ENCODE measurements at places on chromosomes 4 and X.

GRCh38 chrX:123728016-123728415 lies 4.8 kb downstream of the THOC2 start:
- DNase-seq = no peak

DNA sequence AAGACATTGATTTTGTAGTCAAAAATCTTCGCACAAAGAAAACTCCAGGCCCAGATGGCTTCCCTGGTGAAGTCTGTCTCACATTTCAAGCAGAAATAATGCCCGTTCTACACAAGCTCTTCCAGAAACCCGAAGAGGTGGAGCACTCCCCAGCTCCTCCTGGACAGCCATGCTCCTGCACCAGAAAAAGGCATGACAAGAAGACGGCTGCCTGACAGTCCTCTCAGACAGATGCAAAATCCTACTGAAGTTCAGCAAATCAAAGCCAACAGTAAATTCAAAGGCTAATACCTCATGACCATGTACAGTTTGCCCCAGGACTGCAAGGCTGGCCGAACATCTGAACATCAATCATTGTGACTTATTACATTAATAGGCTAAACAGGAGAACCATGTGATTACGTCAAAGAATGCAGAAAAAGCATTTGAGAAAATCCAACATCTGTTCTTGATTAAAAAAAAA lies 30.8 kb upstream of the MXD4 start:
- no peak for DNase-seq

DNA sequence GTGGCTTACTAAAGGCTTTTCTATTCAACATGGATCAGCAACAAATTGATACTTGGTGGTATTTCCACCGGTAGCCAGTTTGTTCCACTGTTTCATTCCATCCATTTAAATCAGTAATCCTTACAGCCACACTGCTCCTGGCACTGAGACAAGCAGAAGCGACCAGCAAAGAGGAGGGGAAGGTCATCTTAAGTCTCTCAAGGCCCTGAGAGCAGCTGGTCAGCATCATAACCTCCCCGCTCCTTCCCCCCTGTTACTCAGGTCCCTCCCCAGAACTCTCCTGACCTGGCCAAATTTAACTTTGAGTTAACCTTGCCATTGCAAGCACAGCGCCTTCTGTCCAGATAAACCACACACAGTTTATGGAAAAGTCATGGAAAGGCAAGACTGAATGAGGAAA lies 331.3 kb upstream of the KLF3 start:
- DNase-seq = no peak

- no peak for DNase-seq
Measured at GRCh38 chr4:156113138-156113765, 159.6 kb upstream of the CTSO start.

DNA sequence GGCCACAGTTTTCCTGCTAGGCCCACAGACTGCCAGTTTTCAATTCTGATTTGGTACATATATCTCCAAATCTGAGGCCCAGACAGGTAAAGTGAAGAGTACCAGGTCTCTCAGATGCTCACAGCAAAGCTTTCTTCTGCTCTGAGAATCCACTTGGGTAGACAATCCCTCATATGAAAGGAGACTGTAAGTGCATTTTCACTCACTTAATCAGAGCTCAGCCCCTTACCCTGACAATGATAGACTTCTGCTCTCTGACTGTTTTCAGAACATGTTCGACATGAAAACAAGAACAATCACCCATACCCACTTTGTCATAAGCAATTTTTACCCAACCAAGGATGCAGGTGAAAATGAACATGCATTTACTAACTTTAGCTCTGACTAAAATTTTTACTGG lies 7.1 kb downstream of the GPRIN3 start:
- no peak for DNase-seq

GRCh38 chr4:183840311-183840710 lies 64.8 kb upstream of the STOX2 start:
- peak; percentile 59 for DNase-seq

GRCh38 chr4:56705966-56706365 lies 24.9 kb upstream of the HOPX start:
- no peak for DNase-seq

DNA sequence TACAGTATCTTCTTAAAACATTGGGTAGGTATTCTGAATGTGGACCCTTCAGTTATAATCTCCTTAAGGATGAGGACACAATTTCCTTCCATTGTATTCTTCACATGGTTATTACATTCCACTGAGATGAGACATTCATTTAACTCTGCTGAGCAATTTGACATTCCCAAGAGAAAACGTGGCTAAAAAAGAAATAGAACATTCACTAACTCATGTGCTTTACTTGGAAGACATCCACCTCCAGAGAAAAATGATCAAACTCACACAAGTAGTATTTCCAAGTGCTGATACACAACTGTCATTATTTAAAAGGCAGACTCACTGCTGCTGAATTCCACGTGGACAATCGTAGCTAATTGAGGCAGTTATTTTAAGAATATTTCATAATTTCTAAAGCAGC lies 227.9 kb upstream of the ANKRD50 start:
- DNase-seq = peak; percentile 65

- DNase-seq = peak; percentile 35
Measured at GRCh38 chr4:74311696-74312313, 3.5 kb downstream of the EPGN start.

DNA sequence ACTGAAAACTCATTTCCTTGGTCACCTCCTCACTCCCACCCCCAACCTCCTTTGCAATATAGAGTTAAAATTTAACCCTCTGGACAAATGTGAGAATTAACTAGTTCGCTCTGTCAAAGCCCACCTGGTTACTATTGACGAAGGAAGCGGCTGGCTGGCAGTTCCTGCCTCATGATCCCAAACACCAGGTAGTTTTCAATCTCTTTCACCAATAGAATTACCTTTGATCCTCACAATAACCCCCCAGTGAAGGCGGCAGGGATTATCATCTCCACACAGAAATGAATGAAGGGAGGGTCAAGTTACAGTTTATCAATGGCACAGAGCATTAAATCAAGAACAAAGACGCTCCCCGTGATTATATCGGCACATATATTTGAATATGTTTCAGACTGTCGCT lies 65.7 kb upstream of the TTC29 start:
- DNase-seq = no peak

GRCh38 chr4:109699553-109700225 lies 3.6 kb downstream of the CASP6 start:
- DNase-seq = peak; percentile 1

DNA sequence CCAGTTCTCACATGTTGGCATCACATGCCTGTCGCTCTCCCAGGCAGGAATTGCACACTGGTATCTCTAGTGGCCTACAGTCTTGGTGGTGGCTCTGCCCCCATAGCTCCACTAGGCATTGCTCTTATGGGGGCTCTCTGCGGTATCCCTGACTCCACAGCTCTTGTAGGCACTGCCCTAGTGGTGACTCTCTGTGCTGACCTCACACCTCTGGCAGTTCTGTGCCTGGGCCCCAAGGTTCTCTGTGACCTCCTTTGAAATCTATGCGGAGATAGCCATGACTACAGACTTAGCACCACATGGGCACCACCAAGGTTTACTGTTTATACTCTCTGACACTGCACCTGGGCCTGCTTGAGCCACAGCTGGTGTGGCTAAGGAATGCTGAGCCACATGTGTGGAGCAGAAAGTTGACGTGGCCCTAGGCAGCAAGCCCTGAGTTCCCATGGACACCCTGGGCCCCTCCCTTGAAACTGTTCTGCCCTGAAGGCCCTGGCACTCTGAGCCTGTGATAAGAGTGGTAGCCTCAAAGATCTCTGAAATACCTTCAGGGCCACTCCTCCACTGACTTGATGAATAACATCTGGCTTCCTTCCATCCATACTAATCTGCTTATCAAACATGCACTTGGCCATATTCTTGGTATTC lies 8.0 kb downstream of the SLC9B1 start:
- peak; percentile 34 for DNase-seq

DNA sequence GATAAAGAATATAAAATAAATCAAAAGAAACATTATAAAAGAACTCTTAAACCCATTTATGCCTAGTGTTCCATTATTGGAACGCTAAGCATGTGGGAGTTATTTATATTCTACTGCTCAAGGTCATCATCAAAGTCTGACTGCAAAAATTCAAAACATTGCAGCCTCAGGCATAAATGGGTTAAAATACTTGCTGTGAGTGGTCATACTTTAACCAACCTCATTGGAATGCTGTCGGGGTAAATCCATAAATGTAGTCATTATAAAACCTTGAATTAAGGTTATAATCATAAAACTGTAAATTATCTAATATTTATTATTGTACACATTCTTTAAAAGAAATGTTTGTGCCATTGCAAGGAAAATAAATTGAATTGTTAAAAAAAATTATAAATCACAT lies 55.0 kb downstream of the RPS6KA6 start:
- no peak for DNase-seq

DNA sequence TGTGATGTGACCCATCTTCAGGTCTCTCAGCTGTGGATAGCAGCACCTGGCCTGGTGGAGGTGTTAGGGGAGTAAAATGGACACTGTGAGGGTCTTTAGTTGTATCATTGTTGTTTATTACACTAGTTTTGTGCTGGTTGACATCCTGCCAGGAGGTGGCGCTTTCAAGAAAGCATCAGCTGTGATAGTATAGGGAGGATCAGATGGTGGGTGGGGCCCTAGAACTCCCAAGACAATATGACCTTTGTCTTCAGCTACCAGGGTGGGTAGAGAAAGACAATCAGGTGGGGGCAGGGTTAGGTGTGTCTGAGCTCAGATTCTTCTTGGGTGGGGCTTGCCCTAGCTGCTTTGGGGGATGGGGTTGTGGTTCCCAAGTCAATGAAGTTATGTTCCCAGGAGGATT lies 162.8 kb downstream of the PPP1R2C start:
- DNase-seq = no peak

GRCh38 chr4:74314944-74315343 lies 6.7 kb downstream of the EPGN start:
- DNase-seq = no peak

GRCh38 chrX:114201622-114202021 lies 382.3 kb upstream of the HTR2C start:
- peak; percentile 3 for DNase-seq

GRCh38 chrX:140298960-140299825 lies 205.7 kb downstream of the SOX3 start:
- peak; percentile 19 for DNase-seq

- no peak for DNase-seq
Measured at GRCh38 chr4:48212165-48212564, 57.5 kb downstream of the TEC start.

DNA sequence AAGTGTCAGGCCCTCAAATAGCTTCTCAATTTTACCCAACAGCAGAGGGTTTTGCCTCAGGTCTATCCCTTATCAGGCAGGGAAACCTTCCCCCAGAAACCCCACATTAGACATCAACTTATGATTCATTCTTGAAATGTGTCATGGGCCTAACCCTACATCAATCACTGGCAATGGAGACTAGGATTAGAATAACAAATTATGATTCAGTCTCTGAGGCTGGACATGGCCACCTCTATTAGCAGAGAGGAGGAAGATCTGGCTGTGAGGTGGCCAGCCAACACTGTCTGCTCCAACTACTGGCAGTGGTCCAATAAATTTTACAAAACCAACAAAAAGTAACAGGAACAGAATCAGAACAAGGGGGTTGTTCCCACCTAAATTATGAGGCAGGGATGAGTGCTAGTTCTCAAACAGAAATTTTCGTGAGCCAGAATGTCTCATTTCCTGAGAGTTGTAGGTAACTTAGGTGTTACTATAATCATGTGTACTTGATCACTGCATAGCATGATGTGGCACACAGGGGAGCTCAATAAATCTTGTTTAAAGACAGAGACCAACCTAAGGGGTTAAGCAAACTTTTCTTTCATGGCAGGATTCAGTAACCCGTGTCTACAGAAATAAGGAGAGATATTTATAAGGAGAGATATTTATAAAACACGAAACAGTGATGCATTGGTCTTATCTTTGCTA lies 126.8 kb downstream of the NFKB1 start:
- DNase-seq = peak; percentile 76

GRCh38 chr4:176781739-176782100 lies 11.0 kb downstream of the VEGFC start:
- no peak for DNase-seq
